ENCODE measurements at places on chromosomes 4 and X.

- no peak for DNase-seq
Measured at GRCh38 chr4:92231511-92231910, 72.3 kb upstream of the GRID2 start.

DNA sequence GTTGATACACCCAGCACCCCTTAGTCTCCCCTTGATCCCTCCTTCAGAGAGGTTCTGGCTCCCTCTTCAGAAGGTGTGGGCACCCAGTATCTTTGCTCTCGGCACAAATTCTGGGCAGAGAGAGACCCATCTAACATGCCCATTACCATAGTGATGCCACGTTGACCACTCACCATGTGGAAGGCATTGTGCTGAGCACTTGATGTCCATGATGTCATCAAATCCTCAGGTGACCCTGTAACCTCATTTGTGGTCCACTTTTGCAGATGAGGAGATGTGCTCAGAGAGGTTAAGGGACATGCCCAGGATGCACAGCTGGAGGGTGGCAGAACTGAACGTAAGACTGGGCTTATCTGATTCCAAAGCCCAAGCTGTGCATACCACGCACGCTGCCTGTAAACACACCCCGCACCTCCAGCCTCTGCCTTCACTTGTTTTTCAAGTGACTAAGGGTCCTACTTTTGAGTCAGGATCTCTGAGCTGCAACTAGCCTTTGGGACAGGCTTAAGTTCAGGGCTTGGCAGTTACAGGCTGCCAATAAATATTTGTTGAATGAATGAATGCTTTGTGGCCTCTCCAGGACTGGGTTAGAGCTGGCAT is 55.2 kb downstream of the HTRA3 start:
- no peak for DNase-seq

GRCh38 chr4:78313754-78314120 is 237.8 kb upstream of the ANXA3 start:
- DNase-seq: no peak

- DNase-seq: no peak
Measured at GRCh38 chr4:47617607-47618006, 132.5 kb downstream of the ATP10D start.

DNA sequence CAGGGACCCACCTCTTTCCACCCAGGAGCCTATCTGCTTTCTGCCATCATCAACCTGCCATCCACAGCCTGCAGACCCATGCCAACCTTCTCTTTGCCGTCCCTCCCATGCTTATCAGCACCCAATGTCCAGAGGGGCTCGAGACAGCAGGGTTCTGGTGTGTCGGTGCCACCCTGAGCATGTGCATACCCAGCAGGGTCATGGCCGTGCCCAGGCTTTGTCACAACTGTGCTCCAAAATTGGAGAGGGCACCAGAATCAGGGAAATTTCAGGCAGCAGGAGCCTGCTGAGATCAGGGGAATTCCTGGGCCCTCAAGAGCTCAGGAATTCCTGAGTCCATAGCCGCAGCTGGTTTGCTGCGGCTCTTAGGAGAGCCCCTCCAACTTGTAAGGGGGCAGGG is 330.6 kb downstream of the CCSER1 start:
- DNase-seq: no peak

DNA sequence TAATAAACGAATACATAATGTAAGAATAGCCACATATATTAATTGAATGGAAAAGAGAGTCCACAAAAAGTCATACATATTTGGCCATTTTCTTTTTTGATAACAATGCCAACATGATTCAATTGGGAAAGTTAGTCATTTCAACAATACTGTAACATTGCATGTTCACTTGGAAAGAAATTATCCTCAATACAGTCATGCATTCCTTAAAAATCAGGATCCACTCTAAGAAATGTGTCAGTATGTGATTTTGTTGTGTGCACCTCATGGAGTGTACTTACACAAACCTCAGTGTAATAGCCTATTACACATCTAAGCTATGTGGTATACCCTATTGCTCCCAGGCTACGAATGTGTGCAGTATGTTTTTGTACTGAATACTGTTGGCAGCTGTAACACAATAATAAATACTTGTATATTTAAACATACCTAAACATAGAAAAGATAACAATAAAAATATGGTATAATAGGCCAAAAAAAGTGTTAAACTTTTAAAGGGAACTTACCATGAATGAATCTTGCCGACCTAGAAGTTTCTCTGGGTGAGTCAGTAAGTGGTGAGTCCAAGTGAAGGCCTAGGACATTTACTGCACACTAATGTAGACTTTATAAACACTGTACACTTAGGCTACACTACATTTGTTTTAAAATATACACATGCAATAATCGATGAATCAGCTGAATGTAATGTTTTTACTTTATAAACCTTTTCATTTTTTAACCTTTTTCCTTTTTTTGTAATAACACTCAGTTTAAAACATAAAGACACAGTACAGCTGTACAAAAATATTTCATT is 806.8 kb downstream of the PCDH18 start:
- no peak for DNase-seq
